ENCODE measurements at places on chromosomes 1 and 21.

DNA sequence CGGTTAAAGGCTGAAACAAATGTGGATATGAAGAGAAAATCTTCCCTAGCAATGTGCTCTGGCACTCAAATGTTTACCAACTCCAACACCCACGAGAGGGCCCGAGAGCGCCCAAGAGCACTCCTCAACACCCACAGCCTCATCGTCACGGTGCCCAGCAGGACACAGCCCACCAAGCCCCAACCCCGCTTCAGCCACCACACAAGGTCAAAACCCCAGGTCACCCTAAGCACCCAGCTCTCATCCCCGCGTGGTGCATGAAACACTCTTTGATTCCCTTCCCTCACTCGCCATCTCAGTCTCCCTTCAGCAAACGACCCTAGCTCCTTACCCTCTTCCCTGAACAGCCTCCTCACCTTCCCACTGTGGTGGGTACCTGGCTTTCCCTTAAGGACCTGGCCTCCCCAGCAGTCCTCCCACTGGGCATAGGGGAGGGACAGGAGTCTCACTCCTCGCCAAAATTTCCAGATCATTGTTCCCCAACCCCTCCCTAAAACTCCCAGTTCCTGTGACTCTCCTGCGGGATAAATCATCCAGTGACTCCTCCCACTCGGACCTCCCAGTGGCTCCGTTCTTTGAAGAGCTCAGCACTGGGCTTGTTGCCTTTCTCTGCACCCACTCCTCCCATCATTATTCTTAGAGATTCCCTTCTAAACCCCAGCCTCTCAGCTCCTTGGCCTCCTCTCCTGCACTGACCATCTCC, 170.4 kb upstream of the SYT6 start:
- DNase-seq, result no peak

- no peak for DNase-seq
These were observed 80.4 kb downstream of the ATP1A1 start for GRCh38 chr1:116453481-116453880.

DNA sequence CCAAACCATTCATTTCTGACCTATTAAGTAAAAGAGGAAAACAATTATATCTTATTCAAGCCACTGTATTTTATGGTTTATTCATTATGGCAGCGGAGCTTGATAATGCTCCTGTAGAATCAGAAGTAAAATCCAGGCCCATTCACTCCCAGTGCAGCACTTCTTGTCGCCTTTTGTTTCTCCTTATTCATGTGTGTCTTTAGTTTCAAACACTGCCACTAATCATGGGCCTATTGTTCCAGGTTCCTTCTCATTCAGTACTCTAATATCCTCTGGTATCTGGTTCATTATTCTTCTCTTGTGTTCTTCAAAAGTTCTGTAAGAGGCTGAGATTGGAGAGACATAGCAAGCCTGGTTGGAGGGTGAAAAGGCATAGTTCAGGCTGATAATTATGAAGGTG, 218.3 kb downstream of the LRRIQ3 start:
- no peak for DNase-seq

DNA sequence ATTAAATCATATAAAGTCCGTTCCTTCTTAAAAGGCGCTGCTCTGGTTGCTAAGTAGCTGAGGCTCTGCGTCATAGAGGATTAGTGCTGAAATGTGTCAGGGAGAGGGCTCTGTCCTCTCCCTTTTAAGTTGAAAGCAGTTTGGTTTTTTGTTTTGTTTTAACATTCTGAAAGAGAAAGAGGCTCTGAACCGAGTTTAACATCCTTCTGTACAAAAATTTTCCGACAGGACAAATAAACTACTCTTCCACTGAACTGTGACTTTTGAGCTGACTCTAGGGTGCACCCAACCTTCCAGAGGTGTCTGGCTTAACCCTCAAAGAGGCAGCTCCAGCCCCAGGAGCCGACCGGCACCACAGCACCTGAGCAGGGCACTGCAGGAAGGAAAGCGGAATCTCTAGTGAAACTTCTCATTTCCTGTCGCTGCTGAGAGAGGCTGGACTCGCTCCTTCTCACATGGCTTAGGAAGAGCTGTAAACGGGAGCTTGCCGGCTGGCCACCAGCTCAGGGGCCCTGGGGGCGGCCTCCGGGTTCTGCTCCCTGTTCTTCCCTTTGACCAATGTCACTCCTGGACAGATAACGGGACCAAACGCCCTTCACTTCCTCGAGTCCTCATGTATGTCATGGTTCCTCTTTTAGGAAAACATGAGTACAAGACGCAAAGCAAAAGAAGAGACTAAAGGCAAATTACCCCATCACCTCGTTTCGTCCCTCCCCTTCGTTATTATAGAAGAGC, 1.2 kb downstream of the VAV3 start:
- DNase-seq, result peak; percentile 44

DNA sequence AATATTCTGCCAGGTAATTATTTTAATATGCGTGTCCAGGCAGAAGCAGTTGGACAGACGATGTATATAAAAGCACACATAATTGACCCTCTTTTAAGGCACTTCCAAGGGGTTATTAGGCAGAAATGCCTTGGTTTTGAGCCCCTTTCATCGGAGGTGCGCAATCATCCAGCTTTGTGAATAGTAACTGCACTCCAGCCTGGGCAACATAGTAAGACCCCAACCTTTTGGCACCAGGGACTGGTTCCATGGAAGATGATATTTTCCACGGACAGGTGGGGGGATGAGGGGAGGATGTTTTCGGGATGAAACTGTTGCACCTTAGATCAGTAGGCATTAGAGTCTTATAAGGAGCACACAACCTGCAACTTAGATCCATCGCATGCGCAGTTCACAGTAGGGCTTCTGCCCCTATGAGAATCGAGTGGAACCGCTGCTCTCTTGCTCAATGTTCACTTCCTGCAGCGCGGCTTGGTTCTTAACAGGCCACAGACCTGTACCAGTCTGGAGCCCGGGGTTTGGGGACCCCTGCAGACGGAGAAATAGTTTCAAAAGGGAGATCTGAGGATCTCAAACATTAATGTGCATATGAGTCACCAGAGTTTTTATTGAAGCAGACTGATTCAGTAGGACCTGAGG, 1.8 kb upstream of the MCOLN2 start:
- peak; percentile 45 for DNase-seq

- DNase-seq, result no peak
These were observed 57.0 kb downstream of the HLCS start for GRCh38 chr21:36909423-36909822.

DNA sequence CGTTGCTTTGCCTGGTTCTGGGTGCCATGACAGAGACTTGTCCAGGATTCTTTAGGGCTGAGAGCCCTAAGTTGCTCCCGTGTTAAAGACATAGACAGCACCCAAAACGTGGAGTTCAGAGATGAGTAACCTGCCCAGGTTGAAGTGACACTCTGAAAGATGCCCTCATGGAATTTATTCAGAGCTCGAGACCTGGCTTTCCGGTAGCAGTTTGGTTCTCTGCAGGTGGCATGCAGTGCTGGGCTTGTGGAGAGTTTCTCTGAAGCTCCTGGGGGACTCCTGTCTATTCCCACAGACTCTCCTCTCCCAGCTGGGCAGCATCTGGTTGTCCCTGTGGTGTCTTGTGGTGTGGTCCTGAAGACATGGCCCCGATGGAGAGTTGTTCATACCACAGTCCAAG, 241.0 kb downstream of the RHOU start:
- DNase-seq, result no peak

DNA sequence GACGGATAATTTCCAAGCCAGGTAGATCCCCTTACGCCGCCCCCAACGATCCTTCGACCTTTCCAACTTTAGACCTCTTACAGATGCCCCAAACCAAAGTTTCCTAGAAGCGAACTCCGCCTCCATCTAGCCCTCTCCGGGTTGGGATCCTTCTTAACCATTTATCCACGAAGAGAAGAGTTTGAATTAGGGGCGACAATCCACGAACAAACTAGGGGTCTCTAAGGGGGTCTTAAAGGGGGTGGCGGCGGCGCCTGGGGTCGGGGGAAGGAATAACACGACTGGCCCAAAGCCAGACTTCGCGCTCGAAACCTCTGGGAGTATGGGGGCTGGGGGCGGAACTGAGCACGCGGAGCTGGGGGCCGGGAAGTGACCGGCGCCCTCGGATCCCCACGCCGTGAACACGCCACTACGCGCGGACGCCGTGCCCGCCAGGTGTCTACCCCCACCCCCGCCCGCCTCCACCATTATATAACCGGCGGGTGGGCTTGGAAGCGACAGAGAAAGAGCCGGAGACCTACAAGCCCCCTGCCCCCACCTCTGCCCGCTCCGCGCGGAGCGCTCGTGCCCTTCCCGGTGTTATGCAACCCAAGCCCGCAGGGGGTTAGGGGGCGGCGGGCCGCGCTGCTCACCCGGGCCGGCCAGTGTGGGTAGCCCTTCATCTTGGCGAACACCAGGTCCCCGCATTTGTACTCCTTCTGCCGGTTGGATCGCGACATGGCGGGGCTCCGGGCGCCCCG, 594 bp downstream of the HDGF start:
- DNase-seq, result no peak

- DNase-seq, result no peak
These were observed 90.6 kb downstream of the GPATCH2 start for GRCh38 chr1:217540321-217540720.

DNA sequence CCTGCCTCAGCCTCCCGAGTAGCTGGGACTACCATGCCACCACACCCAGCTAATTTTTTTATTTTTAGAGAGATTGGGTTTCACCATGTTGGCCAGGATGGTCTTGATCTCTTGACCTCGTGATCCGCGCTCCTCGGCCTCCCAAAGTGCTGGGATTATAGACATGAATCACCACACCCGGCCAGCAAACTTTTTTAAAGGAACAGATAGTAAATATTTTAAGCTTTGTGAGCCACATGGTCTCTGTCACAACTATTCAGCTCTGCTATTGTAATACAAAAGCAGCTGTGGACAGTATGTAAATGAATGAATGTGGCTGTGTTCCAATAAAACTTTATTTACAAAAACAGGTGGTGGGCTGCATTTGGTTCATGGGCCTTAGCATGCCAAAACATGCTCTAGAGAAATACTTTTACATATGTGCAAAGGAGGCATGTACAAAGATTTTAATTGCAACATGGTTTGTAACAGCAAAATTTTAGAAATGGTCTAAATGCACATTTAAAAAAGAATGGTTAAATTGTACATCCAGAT, 47.0 kb downstream of the CDCP2 start:
- no peak for DNase-seq

DNA sequence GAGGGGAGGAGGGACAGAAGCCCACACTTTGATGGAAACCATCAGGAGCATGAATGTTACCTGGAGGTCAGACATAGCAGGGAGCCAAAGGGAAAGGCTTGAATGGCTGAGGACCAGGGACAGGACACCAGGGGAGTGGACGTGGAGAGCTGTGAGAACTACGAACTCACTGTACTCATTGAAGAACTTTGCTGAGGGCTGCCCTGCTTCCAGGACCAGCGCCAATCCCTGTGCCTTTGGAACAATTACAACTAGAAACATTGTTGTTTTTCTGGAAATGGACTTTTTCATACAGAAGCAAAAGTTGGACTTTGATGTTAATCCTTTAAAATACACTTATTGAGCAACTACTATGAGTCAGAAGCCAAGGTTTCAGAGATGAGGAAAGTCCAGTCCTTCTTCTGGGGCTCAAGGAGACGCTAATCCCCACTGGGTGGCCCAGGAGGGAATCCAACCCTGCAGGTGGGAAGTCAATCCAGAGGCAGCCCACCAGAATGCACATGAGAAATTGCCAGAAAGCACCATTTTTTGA, 12.9 kb downstream of the TSPAN2 start:
- DNase-seq, result no peak

GRCh38 chr1:8663090-8663802, 154.2 kb downstream of the RERE start:
- DNase-seq, result no peak

DNA sequence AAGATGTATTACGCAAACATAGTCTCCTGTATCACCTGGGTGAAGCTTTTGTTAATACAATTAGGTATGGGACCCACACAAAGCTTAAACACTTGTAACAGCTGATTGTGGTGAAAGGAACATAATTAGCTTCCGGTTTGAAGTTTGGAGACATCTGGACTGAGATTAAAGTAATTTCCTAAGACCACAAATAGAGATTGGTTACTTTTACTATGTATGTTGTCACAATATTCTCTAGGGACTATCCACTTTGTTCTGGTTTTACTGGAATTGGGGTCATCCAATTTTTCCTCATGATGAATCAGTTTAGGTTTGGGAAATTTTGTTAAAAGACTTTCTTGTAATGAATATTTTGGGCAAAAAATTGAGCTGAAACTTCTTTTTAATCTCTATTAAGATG, 71.8 kb upstream of the SAMSN1 start:
- no peak for DNase-seq

GRCh38 chr1:39368045-39368444, 123.4 kb upstream of the BMP8A start:
- no peak for DNase-seq

DNA sequence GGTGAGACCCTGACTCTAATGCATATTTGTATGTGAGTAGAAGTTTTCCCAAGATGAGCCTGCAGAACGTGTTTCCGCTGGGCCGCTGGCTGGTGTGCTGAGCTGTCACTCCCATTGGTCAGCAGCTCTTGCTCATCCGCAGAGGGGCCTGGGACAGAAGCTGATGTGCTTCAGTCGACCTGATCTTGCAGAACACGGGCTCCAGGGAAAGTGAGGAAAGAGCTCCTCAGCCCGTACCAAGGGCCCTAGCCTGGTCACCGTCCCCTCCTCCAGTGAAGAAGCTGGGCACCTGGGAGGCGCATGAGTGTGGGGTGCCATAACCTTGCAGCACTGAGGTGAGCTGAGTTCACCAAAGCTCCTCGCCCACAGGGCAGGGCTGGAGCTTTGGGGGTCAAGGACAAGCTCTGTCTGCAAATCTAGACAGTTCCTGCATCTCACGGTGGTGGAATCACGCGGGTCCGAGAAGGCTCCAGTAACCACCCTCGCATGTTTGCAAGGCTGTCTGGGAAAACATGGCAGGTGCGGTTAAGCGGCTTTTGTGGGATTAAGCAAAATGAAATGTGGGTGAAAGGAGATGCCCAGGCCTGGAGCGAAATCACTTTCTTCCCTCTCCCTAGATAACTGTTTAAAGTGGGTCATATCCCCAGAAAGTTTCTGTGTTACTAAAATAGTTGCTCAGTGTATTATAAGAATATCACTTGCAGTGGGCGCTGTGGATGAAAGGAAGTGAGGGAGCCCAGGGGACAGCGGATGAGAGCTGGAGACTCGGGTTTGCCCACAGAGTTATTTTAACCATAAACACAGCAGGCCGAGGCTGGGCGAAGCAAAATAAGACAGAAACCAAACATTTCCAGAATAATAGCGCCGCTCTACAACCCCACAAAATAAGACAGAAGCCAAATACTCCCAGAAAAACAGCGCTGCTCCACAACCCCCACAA, 33.1 kb upstream of the LRRC3 start:
- DNase-seq, result no peak

DNA sequence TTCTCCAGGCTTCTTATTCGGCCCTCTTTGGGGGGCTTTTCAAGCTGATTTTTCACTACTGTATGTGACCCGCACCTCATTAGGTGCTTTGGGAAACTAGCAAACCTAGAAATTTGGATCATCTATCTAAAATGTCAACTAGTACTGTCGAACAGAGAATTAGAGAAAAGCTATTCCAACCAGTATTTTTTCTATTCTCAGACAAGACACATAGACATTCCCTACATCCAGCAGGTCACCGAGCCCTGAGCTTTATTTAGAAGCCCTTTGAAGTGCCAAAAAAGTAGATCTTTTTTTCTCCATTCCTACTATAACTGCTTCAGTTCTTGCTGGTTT, 310 bp upstream of the SSR2 start:
- no peak for DNase-seq

GRCh38 chr1:14103878-14104430, 404.0 kb downstream of the PRDM2 start:
- no peak for DNase-seq

GRCh38 chr1:154453574-154454352, 48.3 kb upstream of the TDRD10 start:
- DNase-seq, result no peak

GRCh38 chr1:111729271-111729921, 9.8 kb downstream of the INKA2 start:
- DNase-seq, result no peak

GRCh38 chr1:101965341-101965740, 31.4 kb downstream of the OLFM3 start:
- DNase-seq, result no peak
